NCI-H774 (cell line): ENCODE measurements at places on chromosomes 1 and 21.

DNA sequence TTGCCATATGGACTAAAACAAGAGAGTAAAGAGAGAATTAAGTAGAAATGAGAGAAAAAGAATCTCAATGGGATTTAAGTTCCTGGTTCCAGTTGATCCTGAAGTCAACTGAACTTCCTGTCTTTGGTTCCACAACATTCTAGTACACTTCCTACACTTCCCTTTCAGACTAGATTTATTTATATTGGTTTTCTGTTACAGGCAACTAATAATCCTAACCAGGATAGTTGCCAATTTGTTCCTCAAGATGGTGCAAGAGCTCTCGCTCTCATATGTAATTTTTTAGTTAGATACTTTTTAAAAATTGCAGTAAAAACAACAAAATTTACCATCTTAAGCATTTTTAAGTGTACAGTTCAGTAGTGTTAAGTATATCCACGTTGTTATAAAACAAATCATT is 28.8 kb upstream of the TRIM45 start:
- no peak for DNase-seq

GRCh38 chr1:236156512-236157208 is 14.3 kb downstream of the GPR137B start:
- no peak for DNase-seq

GRCh38 chr1:209884249-209884648 is 53.8 kb upstream of the SYT14 start:
- DNase-seq, result no peak

GRCh38 chr1:40898431-40898901 is 36.3 kb upstream of the CITED4 start:
- no peak for DNase-seq

DNA sequence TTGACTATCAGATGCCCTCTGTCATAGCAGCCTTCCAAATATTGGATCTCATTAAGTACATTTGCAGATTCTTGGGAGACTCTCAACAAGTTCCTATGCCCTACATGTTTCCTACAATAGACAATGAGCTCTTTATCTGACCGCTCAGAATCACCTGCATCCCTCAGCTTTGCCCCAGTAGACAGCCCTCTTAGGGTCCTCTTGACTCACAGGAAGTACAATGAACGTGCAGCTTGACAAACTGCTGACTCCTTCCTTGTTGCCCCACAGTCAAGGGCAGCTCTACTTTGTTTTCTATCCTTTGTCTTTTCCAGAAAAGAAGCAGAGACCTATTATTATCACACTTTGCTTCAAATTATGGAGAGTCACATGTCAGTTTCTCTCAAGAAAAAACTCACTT is 27.6 kb downstream of the SLC44A5 start:
- no peak for DNase-seq

DNA sequence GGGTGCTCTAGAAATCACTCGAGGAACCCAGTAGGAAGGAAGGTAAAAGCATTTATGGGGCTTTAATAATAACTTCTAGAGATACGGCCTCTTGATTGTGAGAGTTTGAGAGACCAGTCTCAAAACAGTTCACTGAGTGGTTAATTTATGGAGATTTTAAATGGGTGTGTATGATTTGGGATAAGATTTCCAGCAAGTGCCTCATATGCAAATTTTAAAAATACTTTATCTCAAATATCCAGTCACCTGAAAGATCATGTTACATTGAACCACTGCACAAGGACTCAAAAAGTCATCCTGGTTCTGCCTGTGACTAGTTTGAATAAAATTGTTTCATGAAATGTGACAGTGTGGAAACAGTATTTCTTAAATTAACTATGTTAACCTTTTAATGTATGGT is 64.5 kb downstream of the HUNK start:
- no peak for DNase-seq
